ENCODE measurements at places on chromosomes 1 and 21.

GRCh38 chr1:217369996-217370551, 260.8 kb downstream of the GPATCH2 start:
- no peak for DNase-seq

DNA sequence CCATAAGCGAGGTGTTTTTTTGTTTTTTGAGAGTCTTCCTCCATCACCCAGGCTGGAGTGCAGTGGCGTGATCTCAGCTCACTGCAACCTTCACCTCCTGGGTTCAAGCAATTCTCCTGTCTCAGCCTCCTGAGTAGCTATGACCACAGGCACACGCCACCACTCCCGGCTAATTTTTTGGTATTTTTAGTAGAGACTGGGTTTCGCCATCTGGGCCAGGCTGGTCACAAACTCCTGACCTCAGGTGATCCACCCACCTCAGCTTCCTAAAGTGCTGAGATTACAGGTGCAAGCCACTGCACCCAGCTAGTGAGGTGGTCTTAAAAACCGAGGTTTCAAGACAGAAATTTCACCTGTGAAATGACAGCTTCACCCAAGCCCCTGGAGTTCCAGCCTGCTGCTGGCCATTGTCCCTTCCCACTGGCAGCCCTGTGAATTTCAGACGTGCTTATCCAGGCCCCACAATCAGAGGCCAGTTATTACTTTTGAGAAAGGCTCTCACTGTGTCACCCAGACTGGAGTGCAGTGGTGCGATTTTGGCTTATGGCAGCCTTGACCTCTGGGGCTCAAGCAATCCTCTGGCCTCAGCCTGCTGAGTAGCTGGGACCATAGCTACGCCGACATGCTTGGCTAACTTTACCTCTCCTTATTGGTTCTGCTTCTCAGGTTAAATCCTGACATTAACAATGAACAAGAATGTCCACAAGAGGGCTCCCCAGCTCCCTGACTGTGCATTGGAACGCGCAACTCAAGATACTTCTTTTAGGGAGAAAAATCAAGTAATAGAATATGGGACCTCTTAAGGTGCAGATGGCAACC, 19.4 kb downstream of the ENO1 start:
- DNase-seq, result no peak

DNA sequence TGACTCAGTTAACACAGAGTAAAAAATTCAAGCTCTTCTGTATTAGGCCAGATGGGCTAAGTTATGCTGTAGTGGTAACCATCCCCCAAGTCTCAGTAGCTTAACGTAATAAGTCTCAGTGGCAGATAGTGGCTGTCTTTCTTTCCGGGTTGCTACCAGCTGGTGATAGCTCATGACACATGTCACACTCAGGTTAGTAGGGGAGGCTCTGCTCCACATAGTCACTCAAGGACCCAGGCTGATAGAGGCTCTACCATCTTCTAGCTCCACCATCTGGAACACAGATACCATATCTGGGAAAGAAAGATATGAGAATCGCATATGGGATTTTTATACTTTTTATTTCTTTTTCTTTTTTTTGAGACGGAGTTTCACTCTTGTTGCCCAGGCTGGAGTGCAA, 16.2 kb upstream of the MEF2D start:
- DNase-seq, result no peak

- DNase-seq, result no peak
Measured at GRCh38 chr21:44455524-44456213, 359 bp downstream of the LRRC3 start.

- no peak for DNase-seq
Measured at GRCh38 chr1:219954736-219955421, 26.5 kb upstream of the SLC30A10 start.

DNA sequence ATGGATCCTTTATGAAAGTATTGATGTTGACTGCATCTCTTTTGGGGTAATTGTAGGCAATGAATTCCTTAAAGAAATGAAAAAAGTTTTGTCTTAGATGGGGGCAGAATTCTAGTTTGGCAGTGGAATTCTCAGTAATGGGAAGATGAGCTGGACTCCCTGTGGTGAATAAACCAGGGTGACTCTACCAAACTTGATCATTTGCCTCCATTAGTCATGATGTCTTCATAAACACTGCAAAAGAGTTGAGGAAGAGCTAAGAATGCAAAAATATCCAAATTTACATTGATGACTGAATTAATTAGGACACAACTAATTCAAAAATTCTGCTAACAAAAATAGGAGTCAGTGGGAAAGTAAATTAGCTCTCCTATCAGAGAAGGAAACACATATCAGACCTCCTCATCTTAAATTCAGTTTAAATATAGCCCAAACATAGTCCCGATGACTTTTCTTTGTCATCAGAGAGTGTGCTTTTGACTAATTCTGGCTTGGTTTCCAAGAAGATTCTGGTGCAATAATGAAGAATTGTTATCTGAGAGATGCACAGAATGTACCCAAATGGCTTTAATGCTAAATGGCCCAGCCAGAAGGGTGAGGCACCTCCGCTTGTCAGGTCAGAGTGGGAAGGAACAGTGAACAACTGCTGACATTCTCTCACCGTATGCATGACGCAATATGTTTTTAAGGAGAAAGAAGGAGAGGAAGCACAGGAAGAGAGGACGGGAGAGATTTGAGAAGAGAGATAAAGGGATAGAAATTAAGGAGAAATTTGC, 525.1 kb downstream of the LMO4 start:
- no peak for DNase-seq

DNA sequence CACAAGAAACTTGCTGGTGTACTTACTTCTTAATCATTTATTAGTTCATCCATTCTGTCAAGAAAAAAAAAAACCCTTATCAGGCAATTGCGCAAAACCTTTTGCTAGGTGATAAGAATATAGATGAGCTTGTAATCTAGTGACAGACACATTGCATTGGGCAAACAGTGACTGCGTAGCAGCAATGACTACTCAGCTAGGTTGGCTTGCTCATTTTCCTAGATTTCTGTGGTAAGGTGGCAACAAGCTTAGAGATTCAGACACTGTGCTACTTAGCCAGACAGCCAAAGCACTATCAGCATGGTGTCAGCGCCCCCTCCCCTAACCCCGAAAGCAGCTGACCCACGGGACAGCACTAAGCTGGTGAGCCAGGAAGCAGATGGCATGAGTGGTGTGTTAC, 203.1 kb downstream of the BARHL2 start:
- no peak for DNase-seq

Data from NCI-H2107 (cell line).